ENCODE measurements at places on chromosomes 4 and X. TPM values are rescaled to one million over a fixed set of nuclear protein-coding genes. Genes with fewer than 3 reads are reported as not detected.

Gene PHEX
- 0.43 TPM for total RNA-seq

Gene CAPN6
- not detected for total RNA-seq

Gene FGB
- total RNA-seq: not detected

Gene NUDT11
- total RNA-seq: 0.52 TPM

Gene SMC1A
- 14.7 TPM for total RNA-seq

Gene RUFY3
- total RNA-seq: 52.2 TPM

Gene PF4V1
- not detected for total RNA-seq

Gene YIPF6
- total RNA-seq: 21.7 TPM

Gene DUSP9
- total RNA-seq: 0.09 TPM

Gene CDKL2
- total RNA-seq: 0.11 TPM

Gene TCEAL5
- total RNA-seq: not detected

Measured in dermis lymphatic vessel endothelial cell (primary cell).